ENCODE measurements at places on chromosomes 1 and 21. TPM values are rescaled to one million over a fixed set of nuclear protein-coding genes. Genes with fewer than 3 reads are reported as not detected.

COL24A1 gene
- 5.6 TPM for total RNA-seq

FCGR1A gene
- 3.3 TPM for total RNA-seq

C1QA gene
- total RNA-seq = 37.7 TPM

AMPD1 gene
- total RNA-seq = 8.2 TPM

SIPA1L2 gene
- total RNA-seq = 30.8 TPM

RAB3B gene
- total RNA-seq = 1.9 TPM

FAM110D gene
- 0.30 TPM for total RNA-seq

ABCD3 gene
- 49.8 TPM for total RNA-seq

MIS18A gene
- total RNA-seq = 7.0 TPM

S100A9 gene
- total RNA-seq = 1,024 TPM

WNT9A gene
- total RNA-seq = 1.5 TPM

TPTE gene
- total RNA-seq = not detected

ZNF683 gene
- not detected for total RNA-seq

OR2T33 gene
- not detected for total RNA-seq

TRIM67 gene
- total RNA-seq = 0.10 TPM

Measured in skin of body (tissue), 3 donors.